ENCODE measurements at places on chromosomes 1 and 21.

DNA sequence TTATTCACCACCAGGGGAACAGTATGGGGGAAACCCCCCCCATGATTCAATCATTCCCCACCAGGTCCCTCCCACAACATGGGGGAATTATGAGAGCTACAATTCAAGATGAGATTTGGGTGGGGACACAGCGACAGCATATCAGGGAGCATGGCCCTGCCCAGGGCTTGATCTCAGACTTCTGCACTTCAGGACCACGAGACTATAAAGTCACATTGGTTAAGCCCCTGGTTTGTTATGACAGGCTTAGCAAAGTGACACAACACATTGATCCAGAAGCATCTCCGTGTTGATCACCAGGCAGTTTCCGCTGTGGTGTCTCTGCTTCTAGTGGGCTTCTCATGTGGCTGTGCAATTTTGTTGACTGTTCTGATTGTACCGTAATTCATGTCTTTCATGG lies 312.7 kb upstream of the C1orf174 start:
- no peak for DNase-seq

GRCh38 chr1:200624679-200625335 lies 4.3 kb upstream of the KIF14 start:
- DNase-seq: no peak

GRCh38 chr1:244209955-244210354 lies 158.9 kb downstream of the ZBTB18 start:
- DNase-seq: no peak

DNA sequence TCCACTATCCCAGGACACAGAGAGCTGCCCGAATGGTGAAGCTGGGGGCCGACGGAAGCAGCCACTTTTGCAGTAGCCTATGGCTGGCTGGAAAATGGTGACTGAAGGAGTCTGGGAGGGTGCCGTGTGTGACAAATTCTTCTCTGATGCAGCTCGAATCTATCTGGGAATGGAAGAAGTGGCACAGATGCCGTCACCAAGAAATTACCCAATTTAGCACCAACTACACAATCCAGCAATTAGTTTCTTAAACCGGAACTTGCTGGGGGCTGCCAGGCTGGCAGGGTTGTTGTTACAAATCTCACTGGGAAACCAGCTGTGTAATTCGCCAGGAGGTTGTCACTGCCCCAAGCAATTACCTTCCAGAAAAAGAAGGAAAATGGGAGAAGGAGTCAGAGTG lies 18.0 kb downstream of the DLGAP3 start:
- DNase-seq: no peak

GRCh38 chr1:109546311-109547109 lies 1.9 kb upstream of the GNAI3 start:
- DNase-seq: peak; percentile 80

DNA sequence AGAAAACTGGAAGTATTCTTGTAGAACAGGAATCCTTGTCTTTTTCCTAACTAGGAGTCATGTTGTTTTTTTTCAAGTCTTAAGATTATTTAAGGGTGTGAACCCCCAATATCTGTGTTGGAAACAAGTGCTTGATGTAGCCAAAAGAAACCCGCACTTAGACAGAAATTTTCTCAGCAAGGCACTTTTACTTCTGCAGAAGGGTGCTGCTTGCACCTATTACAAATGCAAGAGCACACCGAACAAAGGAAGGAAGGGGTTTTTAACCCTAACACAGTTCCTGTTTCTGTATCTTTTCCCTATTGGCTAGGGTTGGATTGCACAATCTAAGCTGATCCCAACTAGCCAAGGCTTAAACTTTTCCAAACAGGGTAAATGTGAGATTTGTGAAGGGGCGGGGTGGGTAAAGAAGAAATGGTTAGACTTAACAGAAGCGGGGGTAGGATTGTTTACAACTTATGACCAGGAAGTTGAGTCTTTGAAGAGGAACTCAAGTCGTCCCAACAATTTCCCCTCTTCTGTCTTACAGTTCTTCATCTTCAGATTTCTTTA lies 75.1 kb downstream of the ZFYVE9 start:
- no peak for DNase-seq

GRCh38 chr21:18289876-18290275 lies 45.2 kb downstream of the CHODL start:
- DNase-seq: no peak

- DNase-seq: no peak
These were observed 3.3 kb downstream of the ECHDC2 start for GRCh38 chr1:52918201-52918600.

Data from amygdala (tissue), 56 donors.